Esophagus squamous epithelium (tissue), 5 donors: ENCODE measurements at places on chromosomes 3 and 15.

DNA sequence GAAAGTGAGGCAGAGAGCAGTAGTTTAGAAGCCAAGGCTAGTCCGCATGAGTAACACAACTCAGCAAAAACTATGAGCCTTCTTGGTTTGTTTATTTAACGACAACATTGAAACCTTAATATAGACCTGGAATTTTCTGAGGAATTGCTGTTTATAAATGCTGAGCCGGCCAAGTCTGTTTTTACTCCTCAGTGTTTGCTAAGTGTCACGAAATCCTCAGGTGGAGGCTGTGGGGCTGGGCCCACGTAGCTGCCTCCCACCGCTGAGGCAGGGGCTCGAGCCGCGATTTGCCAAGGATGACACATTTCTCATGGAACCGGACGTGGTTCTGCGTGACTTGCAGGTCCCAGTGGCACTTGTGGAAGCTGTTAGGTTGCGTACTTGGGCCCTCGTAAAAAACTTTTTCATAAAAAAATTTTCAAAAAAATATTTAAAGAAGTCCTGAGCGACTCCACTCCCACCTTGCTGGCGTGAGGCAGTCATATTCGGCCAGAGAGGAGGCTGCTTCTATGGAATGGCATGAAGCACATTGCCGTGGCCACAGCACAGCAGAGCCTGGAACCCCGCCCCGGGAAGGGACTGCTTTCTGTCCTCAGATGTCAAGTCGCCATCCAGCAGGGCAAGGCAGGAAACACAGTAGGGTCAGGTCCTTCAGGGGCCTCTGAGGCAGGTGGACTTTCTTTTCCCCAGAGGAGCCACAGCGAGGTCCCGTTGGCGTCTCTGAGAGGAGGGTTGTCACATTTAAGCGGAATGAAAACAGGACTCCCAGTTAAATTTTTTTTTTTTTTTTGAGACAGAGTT, 64.8 kb upstream of the PCSK6 start:
- DNase-seq = no peak

GRCh38 chr15:100094127-100094510, 247.7 kb downstream of the ADAMTS17 start:
- no peak for DNase-seq

- no peak for DNase-seq
Measured at GRCh38 chr3:30474371-30474770, 132.0 kb upstream of the TGFBR2 start.

DNA sequence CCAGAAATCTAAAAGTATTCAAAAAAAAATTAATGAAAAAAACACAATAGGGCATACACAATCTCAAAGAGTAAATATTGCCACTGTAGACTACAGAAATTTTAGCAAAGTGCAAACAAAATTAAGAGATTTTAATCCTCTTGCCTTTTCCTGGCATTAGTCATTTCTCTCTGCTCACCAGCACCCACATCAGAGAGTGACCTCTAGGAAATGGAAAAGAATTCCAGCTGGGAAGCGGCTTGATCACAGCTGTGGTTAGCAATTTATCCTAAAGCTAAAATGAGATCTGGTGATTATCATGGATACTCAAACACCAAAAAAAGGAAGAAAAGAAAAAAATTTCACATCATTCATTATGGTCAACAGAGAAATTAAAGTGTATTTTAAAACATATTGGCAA, 7.5 kb downstream of the CSNK1G1 start:
- no peak for DNase-seq

- DNase-seq = no peak
Measured at GRCh38 chr15:22958487-22959280, 21.5 kb downstream of the CYFIP1 start.
